NCI-H774 (cell line): ENCODE measurements at places on chromosomes 3 and 15.

DNA sequence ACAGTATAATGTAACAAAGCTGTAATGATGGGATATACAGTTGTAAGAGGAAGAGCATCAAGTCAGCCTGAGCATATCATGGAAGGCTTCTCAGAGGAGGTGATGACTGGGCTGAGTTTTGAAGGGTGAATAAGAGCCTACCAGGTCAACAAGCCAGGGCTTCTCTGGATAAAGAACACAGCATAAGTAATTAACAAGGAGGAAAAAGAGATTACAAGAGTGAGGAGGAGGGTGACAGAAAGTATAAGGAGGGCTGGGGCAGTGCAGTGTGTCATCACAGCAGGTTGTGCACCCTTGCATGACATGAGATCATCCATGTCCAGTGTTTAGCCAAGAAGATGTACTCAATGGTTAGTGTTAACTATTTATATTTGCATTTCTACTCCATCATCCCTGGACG is 16.9 kb upstream of the SPATA12 start:
- no peak for DNase-seq

DNA sequence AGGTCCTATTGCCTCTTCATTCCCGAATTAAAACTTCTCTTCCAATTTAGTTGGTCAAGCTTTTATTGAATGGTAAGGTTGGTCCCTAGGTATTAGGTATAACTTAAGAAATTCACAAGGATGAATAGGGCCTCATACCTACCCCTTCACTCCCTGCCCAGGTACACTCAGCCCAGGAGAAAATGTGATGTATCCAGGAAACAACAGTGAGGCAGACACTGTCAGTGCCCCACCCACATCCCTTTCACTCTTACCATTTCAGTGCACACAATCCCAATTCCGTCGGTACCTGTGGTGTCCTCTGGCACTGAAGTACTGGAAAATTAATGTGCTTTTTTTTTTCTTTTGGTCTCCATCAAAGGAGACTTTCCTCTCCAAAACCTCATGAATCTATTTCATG is 10.5 kb upstream of the C3orf49 start:
- DNase-seq, result no peak

DNA sequence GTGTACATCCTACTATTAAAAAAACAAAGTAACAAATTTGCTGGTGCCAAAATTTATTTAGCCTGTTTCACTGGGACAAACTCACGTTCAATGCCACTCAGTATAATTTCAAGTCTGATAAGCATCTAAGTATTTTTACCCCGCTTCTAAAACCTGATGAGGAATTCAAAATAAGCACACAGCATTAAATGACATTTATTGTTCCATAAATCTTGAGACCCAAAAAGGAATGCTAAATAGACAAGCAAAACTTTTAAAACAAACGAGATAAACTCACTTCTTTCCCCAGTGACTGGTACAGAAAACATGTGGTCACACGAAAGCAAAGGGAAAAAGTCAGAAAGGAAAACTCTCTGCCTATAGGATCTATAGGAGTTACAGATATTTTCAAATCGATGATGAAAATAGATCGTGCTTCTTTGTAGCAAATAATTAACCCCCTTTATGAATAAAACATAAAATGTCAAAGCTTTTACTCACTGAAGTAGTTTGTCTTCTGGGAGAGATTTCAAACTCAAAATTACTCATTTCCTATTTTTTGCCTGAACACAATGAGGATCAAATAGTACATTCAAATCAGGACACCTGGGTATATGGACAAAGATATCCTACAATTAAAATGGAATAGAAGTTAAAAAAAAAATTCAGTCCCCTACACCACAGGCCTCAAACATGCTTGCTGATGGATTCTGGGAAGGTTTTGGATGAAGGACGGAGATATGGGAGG is 51.7 kb downstream of the UBP1 start:
- no peak for DNase-seq

DNA sequence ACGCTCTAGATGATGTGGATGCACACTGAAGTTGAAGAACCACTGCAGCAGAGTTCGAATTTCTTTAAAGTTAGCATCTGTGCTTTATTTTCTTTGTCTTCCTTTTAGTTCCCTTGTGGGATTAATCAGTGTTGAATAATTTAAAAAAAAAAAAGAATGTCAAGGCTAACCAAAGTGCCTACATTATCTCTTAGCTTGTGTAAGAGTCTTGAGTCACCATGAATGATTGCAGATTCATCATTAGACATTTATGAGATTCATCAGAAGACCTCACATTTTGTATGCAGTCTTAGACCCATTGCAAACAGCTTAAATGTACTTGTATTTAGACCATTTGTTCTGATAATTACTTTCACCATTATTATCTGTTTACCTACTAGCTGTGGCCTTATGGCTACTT is 182.2 kb downstream of the FNDC3B start:
- no peak for DNase-seq

- no peak for DNase-seq
These were observed 193.7 kb upstream of the P2RY1 start for GRCh38 chr3:152641198-152641597.

GRCh38 chr3:31908391-31909097 is 72.5 kb downstream of the OSBPL10 start:
- no peak for DNase-seq

GRCh38 chr3:26962492-26963360 is 340.2 kb downstream of the LRRC3B start:
- DNase-seq, result no peak

- no peak for DNase-seq
These were observed 88.5 kb upstream of the LRRFIP2 start for GRCh38 chr3:37262816-37263393.

- DNase-seq, result no peak
These were observed 3.3 kb upstream of the ITPKA start for GRCh38 chr15:41490355-41490754.

- DNase-seq, result no peak
These were observed 155.6 kb downstream of the NECTIN3 start for GRCh38 chr3:111227216-111227615.

DNA sequence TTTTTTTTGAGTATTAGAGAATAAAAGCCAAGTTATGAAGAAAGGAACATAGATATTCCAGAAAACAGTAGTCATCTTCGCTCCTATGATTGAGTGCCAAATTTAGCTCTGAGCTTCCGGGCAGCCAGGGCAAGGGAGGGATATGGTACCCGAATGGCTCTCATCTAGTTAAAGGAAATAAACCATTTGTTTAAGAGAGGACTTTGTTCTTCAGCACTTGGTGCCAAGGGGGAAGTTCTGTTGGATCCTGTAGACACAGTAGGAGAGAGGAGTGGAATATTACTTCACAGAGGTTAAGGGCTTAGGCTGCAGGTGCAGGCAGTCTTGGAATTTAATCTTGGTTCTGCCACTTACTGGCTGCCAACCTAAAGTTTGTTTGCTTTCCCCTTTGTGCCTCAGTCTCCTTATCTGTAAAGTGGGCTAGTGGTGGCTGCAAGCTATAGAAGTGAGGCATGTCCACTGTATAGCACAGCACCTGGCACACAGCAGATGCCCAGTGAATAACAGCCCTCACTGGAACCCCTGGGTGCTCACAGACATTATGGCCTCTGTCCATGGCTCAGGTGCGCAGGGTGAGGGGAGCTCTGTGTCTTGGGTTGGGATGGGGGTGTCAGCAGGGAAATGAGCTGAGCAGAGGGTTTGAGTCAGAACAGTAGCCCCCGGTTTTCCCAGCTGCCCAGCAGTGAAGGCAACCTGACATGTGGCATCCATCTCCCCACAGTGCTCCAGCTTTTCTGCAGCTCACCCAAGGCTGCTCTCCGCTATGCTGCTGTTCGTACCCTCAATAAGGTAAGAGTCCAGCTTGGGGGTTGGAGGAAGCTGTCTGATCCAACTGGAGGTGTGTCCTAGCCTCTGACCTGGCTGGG is 10.4 kb downstream of the COPG1 start:
- no peak for DNase-seq

DNA sequence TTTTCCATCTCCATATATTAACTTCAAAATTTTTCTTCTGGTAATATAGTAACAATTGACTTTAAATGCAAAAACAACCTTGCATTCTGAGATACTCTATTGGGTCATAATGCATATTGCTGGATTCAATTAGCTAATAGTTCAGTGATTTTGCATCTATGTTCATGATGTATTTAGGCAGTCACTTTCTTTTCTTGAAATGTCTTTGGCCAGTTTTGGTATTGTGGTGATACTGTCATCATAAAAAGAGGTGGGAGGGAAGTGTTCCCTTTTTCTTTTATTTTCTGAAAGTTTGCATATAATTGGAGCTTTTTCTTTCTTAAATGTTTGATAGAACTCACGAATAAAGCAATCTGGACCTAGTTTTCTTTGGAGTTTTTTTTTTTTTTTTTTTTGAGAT is 67.4 kb upstream of the ZNF148 start:
- DNase-seq, result no peak

GRCh38 chr15:50302581-50302980 is 37.1 kb upstream of the HDC start:
- no peak for DNase-seq

- DNase-seq, result peak; percentile 15
These were observed 1.5 kb downstream of the MEGF11 start for GRCh38 chr15:66251790-66252684.

GRCh38 chr15:41990243-41990605 is 17.9 kb upstream of the EHD4 start:
- no peak for DNase-seq

GRCh38 chr15:49430046-49430445 is 7.0 kb downstream of the FGF7 start:
- DNase-seq, result no peak
